Mesenteric fat pad (tissue), 1 donor: ENCODE measurements at places on chromosomes 1 and 21. TPM values are rescaled to one million over a fixed set of nuclear protein-coding genes. Genes with fewer than 3 reads are reported as not detected.

The DEPDC1 gene
- not detected for total RNA-seq

The HMGCS2 gene
- total RNA-seq: 0.71 TPM

The CR1 gene
- 31.2 TPM for total RNA-seq

The ADGRB2 gene
- total RNA-seq: 3.9 TPM

The PFKFB2 gene
- 11.1 TPM for total RNA-seq

DNA sequence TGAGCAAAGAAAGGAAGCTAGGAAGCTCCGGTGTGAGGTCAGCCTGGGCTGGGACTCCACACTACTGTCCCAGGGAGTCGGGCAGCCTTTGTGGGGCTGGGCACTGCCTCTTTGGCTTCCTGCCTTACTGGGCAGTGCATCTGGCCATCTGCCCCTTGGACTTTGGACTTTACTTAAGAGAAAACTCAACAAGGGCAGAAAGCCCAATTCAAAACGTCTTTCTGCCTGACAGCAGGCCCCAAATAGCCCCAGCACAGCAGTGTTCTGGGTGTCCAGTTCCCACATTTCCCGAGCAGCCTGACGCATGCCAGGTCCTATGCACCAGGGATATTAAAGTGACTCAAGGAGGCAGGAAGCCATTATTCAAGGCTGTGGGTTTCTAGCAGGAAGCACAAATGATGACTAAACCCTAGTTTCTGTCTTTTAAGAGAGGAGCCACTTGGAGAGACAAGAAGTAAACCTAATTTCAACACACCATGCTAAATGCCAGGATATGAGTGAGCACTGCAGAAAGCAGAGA lies 37.9 kb upstream of the EDEM3 start:
- no peak for DNase-seq

DNA sequence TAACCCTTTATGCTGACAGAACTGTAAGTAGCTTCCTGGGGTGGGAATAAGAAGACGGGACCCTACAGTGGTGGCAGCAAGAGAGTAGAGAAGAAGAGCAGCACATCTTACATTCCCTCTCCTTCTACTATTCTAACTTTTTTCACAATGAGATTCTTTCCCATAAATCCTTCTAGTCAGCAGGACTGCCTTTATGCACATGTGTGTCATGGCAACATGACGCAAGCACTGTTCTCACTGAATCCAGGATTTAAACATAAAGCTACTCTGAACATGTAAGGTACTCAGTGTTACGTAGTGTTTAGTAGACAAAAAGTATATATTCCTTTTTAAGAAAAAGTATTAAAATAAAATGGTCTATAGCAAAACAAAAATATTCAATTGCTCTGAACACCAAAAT lies 309.7 kb upstream of the LYPLAL1 start:
- no peak for DNase-seq

- DNase-seq: peak; percentile 90
These were observed 24.1 kb upstream of the ZNF436 start for GRCh38 chr1:23393706-23394105.

- DNase-seq: no peak
These were observed 57.6 kb downstream of the ETS2 start for GRCh38 chr21:38863291-38863690.

GRCh38 chr1:172024516-172024915 lies 183.2 kb downstream of the DNM3 start:
- no peak for DNase-seq

- DNase-seq: no peak
These were observed 5.8 kb downstream of the KCNJ10 start for GRCh38 chr1:160064164-160064563.
